ENCODE measurements at places on chromosomes 6 and 20.

DNA sequence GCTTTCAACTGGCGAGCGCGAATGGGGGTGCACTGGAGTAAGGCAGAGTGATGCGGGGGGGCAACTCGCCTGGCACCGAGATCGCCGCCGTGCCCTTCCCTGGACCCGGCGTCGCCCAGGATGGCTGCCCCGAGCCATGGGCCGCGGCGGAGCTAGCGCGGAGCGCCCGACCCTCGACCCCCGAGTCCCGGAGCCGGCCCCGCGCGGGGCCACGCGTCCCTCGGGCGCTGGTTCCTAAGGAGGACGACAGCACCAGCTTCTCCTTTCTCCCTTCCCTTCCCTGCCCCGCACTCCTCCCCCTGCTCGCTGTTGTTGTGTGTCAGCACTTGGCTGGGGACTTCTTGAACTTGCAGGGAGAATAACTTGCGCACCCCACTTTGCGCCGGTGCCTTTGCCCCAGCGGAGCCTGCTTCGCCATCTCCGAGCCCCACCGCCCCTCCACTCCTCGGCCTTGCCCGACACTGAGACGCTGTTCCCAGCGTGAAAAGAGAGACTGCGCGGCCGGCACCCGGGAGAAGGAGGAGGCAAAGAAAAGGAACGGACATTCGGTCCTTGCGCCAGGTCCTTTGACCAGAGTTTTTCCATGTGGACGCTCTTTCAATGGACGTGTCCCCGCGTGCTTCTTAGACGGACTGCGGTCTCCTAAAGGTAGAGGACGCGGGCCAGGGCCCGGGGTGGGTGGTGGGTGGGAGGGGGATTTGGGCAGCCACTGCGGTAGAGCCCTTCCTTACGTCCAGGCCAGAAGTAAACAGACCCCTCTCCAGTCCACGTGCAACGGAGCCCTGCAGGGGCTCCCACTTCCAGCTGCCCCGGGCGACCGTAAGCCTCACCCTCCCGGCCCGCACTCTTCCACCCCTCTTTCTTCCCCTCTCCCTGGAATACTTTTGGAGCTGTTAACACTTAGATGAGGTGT, 998 bp downstream of the BMP2 start:
- DNase-seq, result no peak

DNA sequence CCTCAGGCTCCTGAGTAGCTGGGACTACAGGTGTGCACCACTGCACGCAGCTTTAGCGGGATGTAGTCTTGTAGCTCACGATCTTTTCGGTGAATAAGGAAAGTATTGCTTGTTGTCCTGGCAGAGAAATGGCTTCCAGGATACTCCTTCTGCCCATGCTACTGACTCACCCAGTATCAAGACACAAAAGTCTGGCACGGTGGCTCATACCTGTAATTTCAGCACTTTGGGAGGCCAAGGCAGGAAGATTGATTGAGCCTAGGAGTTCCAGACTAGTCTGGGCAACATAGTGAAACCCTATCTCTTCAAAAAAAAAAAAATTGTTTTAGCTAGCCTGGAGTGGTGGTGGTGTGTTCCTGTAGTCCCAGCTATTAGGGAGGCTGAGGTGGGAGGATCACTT, 40.9 kb upstream of the B4GALT5 start:
- no peak for DNase-seq

GRCh38 chr20:18728165-18728869, 85.3 kb upstream of the SCP2D1 start:
- no peak for DNase-seq

- no peak for DNase-seq
Measured at GRCh38 chr6:83138118-83138722, 54.8 kb downstream of the PGM3 start.

DNA sequence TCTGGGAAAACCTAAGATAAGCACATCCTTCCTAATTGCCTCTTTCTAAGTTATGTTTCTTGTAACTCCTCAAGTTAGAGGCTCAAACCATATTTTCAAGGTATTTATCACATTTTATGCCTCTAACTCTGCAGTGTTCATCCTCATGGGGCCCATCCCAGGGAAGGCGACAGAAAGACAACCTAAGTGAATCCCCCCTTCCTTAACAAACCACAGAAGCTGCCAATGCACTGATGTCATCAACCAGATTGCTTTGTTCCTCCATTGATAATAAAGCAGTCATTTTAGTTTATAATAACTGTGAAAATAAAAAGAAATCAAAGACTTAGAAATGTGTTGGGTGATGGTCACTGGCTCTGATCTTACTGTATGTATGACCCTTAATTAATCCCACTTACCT, 119.5 kb upstream of the TCF21 start:
- DNase-seq, result no peak

GRCh38 chr6:130734161-130734560, 93.0 kb upstream of the SMLR1 start:
- no peak for DNase-seq

- DNase-seq, result no peak
Measured at GRCh38 chr6:133854364-133855275, 34.3 kb upstream of the TCF21 start.

- DNase-seq, result peak; percentile 81
Measured at GRCh38 chr6:36139991-36140710, 9.8 kb downstream of the MAPK13 start.

DNA sequence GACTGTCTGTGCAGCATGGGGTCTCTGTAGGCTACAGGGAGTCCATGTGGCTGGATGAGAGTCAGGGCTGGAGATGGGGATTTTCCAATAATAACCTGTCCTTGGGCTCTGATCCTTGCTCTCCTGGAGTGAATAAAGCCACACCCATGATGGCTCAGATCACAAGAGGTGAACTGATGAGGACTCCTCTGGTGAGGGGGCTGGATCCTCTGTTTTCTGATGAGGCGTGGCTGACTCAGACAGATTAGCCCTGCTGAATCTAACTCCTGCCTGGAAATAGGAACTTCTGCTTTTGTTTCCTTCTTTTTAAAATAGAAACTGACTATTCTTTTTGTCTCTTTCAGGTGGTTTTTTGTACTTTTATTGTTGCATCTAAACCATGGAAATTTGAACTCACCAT, 27.0 kb downstream of the CST9L start:
- DNase-seq, result no peak

- no peak for DNase-seq
Measured at GRCh38 chr20:1904135-1904534, 8.9 kb downstream of the SIRPA start.

DNA sequence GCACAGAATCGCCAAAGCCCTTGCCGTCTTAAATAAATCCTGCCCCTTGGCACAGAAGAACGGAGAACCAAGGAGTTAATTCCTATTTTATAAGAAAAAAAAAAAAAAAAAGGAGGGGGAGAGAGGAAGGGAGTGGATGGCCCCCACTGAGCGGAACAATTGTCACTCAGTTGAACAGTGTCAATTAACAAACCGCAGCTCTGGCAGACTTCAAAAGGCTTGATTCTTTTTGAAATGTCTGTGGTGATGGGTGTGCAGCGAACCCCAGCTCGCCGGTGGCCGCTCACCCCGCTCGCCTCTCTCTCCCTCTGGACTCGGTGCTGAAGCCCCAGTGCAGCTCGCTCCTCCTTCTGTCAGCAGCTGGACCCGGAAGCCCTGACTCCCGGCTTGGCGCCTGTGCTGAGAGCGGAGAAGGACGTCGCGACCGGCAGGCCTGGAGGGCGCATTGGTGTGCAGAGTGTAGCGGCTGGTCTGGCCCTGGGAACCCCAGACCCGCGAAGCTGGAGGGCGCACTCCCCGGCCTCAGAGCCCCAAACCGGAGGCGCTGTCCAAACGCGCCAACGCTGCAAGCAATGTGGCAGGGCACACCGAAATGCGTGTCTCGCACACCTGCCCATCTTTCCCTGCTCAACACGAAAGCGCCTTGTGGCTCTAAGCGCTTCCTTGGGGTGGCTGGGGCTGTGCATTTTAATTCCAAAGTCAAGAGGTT, 3.4 kb downstream of the LINC00237 start:
- DNase-seq, result no peak

DNA sequence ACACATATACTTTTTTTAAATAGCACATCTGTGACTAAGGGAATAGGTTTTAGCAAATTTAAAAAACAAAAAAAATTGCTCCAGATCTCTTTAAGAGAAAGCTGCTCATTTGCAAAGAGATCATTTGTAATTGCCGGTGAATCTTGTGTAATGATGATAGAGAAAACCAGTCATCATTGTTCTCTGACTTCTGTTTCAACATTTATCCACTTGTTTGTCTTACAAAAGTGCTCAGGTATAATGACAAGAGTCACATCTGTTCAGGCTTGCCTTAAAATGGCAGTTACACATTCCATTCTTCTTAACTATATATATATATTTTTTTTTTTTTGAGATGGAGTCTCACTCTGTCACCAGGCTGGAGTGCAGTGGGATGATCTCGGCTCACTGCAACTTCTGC, 165.2 kb downstream of the AIG1 start:
- no peak for DNase-seq

DNA sequence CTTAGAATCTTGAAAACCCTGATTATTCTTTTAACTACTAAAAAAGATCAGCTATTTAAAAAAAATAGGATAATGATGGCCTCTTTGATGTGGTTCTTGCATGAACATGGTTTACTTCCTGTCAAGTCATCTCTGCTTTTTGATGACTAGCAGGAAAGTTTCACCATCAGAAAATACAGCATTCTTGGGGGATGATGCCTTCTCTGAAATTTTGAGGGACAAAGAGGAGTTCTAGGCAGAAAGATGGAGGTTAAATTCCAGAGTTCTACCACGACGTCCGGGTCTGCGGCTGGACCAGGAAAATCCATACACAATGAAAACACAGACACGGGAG, 130.4 kb downstream of the OLIG3 start:
- peak; percentile 50 for DNase-seq

GRCh38 chr6:169289619-169290339, 36.1 kb upstream of the THBS2 start:
- no peak for DNase-seq

DNA sequence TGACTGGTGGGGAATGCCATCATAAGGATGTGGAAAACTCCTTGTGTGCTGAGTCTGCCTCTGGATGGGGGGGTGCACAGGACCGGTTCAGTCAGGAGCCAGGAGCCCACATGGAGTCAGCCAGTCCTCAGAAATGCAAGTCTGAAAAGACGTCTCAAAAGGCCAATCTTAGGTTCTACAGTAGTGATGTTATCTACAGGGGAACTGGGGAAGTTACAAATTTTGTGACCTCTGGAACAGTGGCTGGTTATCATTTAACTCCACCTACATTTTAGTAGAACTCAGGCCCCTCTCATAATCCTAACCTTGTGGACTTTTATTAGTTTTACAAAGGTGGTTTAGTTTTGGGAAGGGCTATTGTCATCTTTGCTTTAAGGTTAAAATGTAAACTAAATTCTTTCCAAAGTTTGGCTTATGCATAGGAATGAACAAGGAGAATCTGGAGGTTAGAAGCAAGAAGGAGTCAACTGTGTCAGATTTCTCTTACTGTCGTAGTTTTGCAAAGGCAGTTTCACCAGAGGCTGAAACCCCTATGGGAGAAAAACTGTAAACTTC, 13.7 kb upstream of the TBC1D22B start:
- no peak for DNase-seq

GRCh38 chr6:1244941-1245340, 67.0 kb upstream of the FOXQ1 start:
- DNase-seq, result no peak

- no peak for DNase-seq
Measured at GRCh38 chr6:163999475-164000125, 585.1 kb downstream of the QKI start.

DNA sequence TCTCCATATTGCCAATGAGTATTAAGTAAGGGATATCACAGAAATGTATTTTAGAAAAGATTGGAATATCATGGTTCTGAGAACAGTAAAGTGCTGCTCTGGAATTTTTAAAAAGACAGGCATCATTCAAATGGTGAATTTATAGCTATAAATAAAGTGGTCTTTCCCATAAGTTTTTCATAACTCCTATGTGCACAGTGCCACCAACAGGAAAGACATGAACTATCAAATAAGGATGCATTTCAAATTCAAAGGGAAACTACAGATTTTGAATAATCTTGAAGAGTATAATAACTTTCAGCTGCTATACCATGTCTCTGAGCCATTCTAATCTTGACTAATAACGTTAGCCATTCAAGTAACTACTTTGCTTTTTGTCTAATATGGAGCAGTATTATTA, 456.8 kb upstream of the GJE1 start:
- DNase-seq, result no peak

DNA sequence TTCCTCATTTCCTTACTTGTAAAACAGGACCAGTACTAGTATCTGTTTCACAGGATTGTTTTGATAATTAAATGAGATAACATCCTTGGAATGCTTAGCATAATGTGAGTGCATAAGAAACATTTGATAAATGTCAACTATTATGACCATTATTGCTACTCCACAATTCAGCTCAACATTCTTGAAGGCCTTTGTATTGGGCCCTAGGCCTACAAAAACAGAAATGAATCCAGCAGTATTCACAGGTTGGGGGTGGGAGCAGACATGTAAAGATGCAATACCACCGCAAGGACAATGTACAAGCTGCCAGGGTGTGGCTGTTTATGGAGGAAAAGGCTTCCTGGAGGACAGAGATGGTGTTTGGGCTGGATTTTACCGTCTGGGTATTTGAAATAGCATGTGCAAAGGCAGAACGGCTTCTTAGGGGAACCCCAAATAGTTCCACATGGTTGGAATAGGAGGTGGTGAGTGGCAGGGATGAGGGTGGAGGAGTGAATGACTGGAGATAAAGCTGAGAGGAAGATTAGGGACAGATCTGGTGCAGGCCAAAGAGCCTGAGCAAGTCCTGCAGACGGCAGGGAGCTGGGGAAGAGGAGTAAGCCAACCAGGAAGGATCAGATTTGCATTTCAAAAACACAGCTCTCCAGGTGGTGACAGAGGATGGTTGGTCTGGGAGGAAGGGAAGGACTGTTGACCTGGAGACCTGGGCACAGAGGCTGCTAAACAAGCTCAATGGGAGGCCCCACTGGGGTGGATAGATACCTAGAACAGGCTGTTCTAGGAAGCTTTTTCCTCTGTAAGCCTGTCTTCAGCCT, 57.0 kb upstream of the EPB41L1 start:
- DNase-seq, result no peak

DNA sequence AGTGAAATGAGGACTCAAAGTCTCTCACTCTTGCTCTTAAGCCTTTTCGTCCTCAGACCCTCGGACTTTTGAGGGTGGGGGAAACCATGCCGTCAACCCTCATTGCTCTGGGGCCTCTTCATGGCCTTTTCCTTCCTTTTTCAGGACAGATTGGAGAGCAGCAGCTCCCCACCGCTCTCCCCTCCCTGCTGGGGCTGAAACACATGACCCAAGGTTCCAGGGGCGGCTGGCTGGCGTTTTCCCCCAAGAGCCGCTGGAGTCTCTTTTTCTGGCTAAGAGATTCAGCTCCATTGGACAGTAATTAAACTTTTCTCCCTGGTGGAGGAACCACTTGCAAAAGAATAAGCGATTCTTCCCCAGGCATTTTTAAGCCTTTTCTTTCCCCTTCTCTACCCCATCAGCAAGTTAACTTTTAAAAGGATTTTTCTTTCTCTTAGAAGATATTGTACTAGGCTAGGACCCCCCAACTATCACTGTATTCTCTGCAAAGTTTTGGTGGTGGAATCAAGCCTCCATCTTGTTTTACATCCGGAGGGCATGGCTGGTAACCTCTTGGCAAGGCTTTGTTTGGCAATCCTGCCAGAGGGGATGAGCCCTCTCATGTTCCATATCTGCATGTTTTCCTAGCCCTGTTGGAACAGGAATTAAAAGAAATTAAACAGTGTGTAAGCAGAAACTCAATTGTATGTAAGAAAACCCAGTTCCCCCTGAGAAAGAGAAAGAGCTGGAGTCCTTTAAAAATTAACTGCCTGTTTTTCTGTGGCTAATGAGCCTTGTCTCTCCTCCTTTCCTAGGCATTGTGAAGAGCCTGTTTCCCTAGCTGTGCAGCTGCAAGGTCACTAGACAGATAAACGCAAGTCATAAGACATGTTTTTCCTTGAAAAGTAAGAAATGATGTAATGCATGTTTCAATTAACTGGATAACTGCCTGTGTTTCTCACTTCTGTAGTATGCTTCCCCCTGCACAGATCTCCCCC, 100.8 kb upstream of the GPR6 start:
- no peak for DNase-seq

Data from thymus (tissue), 14 donors.